CD4-positive, alpha-beta T cell treated with Interleukin-2 at 100 ng/mL for 4 hours (primary cell): ENCODE measurements at places on chromosomes 2 and 18.

GRCh38 chr2:110876167-110876999 is 144.0 kb downstream of the ACOXL start:
- peak; percentile 8 for DNase-seq

GRCh38 chr18:28820353-28820752 is 643.4 kb upstream of the CDH2 start:
- no peak for DNase-seq

DNA sequence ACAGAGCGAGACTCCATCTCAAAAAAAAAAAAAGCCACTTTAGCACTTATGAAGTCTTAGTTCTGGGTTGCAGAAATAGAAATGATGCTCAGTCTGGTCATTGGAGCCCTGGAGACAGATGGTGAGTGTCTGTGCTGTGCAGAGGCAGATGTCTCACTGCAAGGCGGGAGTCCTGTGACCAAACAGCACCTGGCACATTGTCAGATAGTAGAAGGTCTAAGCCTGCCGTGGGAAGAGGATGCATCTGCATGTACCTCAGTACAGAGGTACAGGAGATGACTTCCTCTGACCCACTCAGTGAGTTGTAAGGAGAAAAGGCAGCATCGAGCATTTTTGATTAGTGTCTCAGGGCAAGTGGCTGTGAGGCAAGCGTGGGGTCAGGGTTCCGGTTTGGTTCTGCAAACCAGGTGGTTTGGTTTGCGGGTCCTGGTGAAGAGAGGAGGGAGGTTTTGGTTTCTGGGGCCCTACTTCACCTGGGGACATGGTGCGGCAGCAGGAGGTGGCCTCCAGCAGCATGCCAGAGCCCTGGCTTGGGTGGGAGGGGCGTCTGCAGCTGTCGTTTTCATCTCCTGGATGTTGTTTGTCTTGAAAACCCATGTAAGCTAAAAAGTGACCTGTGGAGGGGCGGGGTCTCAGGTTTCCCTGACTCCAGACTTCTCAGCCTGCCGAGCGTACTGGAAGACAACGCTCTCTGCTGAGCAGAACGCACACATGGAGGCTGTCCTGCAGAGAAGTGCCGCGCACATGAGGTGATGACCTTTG is 3.8 kb downstream of the RBFA start:
- no peak for DNase-seq

DNA sequence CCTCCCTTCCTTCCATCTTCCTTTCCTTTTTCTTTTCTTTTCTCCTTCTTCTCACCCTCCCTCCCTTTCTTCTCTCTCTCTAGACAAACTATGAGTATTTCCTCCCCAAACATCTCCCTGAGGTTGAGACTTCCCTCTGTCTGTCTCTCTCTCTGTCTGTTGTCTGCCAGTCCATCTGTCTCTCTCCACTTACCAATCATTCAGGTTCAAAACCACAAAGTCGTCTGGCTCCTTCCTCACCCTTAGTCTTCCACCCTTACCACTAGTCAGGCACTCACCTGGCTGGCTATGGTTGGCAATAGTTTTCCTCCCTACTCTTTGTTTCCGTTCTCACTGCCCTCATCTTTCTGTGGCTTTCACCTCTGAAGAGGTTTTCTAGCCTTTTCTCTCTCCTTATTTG is 12.9 kb downstream of the CCL20 start:
- peak; percentile 18 for DNase-seq

GRCh38 chr2:38442643-38443541 is 65.8 kb upstream of the ATL2 start:
- DNase-seq: no peak

DNA sequence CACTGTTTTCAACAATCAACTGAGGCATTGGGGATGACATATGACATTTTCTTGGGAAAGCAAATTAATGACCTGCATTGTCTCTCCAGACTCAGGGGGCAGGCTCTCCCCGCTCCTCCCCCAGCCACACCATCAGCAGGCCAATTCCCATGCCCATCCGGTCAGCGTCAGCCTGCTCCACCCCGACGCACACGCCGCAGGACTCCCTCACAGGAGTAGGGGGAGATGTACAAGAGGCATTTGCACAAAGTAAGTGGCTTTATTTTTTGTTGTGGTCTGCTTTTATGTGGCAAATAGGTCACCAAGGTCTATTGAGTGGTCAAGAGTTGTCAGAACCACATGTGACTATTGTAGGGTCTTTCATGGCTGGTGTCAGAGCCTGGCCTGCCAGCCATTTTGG is 165.1 kb downstream of the DTNA start:
- DNase-seq: no peak

GRCh38 chr2:31066551-31066950 is 71.7 kb downstream of the GALNT14 start:
- no peak for DNase-seq

- no peak for DNase-seq
Observed at GRCh38 chr2:168571061-168571460, 115.0 kb downstream of the CERS6 start.

- DNase-seq: no peak
Observed at GRCh38 chr2:46091961-46092667, 205.1 kb upstream of the EPAS1 start.

DNA sequence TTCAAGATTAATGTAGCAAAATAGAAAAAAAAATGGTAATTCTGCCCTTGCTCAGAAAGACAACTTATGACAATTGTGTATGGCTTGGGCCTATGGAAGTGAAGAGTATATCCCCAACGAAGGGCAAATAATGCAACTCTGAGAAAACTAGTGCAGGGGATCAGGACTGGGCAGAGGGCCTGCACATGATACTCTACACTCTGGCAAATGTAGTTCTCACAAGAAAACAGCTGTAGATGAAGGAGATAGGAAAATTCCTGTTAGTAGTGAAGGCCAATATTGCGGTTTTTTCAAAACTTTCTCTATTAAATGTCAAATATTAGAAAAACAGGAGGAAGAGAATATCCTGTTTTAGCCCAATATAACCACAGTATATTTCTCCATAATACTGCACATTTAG is 77.8 kb downstream of the SCN9A start:
- DNase-seq: no peak

DNA sequence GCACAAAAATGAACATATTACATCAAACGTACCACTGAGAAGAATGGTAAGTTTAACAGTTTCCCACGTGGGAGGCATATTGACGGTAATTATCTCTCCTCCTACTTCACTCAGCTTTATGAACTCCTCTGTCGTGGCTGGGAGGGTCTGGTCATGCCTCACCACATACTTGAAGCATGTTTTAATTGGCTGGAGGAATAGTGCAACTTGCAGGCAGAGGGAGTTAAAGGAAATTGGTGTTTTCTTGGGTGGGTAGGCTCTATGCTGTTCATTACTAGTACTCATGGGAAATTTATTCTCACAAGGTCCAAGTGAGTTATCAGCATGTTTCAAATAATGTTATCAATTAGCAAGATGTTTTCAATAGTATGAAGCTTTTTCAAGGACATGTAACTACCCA is 767.0 kb downstream of the PLCL1 start:
- DNase-seq: no peak

- DNase-seq: no peak
Observed at GRCh38 chr2:126972279-126972626, 73.6 kb downstream of the TEX51 start.

GRCh38 chr2:159317392-159318088 is 31.0 kb upstream of the WDSUB1 start:
- no peak for DNase-seq

- DNase-seq: no peak
Observed at GRCh38 chr18:76274468-76275289, 220.4 kb downstream of the ZNF516 start.

DNA sequence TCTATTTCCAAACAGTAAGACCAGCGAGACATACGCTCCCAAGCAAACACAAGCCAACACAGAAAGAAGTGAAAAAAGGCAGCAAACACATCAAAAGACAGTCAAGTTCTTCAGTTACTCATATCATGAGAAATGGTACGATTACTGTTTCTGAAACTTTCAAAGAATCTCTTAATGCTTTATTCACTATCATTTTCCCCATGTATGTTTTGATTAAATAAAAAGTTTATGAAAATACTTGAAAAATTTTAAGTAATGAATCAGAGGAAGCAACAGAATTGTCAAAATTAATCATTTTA is 114.9 kb downstream of the HDAC4 start:
- DNase-seq: no peak

- no peak for DNase-seq
Observed at GRCh38 chr2:201882353-201883090, 76.2 kb downstream of the CDK15 start.

GRCh38 chr2:73892631-73893329 is at the start of gene ACTG2:
TSS of gene ACTG2 (plus strand) at chr2:73893008. CDS start at chr2:73901312, 8,304 bp downstream.
- no peak for DNase-seq

DNA sequence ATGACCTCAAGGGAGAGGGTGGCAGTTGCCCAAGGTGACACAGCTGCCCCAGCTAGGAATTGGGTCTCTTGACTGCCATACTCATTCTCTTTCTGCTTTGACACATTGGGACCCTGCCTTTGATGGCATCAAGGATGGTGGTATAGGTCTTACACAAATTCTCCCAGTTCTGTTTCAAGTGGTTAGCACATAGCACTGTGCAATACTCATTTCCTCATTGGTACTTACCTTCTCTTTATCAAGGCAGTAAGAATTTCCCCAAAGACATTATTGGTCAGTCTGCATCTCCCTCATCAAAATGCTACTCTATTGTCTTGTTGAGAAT is 35.9 kb upstream of the CCDC93 start:
- DNase-seq: no peak

DNA sequence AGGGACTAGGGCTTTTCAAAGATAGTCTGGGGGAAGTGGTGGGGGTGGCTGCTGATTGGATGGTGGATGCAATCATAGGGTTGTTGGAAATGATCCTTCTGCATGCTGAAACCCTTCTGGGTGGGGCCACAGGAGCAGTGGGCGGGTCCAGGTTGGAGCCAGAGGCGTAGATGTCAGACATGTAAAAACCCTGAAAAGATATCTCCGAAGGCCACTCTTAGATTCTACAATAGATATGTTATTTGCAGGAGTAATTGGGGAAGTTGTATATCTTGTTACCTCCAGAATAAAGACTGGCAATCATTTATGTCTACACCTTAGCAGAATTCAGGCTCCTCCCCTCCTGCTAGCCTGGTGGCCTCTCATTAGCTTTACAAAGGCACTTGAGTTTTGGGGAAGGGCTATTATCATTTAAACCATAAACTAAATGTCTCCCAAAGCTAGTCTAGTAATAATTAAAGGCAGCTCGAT is 8.2 kb upstream of the FAM98A start:
- DNase-seq: no peak

GRCh38 chr2:174020926-174021662 is 55.9 kb upstream of the SP3 start:
- DNase-seq: no peak

DNA sequence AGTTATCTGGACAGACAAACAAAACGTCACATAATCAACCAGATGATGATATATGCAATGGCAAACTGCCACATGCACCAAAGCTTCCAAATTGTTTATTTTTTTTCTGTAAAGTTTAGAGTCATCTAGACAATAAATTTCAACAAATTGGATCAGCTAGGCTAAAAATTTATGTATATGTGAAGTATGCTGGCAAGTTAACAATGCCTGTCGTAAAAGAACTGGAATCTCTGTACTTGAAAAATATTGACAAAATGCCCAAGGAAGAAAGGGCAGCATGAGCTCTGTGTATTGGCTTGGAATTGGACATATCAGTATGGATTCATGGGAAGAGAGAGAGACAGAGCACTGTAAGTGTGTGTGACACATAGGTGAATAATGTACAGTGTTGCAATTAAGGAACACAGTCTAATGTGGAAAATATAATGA is 309.8 kb downstream of the ERBB4 start:
- DNase-seq: no peak

- DNase-seq: no peak
Observed at GRCh38 chr18:41936471-41937134, 18.4 kb upstream of the PIK3C3 start.

GRCh38 chr2:111238296-111238695 is 117.6 kb downstream of the BCL2L11 start:
- DNase-seq: no peak

DNA sequence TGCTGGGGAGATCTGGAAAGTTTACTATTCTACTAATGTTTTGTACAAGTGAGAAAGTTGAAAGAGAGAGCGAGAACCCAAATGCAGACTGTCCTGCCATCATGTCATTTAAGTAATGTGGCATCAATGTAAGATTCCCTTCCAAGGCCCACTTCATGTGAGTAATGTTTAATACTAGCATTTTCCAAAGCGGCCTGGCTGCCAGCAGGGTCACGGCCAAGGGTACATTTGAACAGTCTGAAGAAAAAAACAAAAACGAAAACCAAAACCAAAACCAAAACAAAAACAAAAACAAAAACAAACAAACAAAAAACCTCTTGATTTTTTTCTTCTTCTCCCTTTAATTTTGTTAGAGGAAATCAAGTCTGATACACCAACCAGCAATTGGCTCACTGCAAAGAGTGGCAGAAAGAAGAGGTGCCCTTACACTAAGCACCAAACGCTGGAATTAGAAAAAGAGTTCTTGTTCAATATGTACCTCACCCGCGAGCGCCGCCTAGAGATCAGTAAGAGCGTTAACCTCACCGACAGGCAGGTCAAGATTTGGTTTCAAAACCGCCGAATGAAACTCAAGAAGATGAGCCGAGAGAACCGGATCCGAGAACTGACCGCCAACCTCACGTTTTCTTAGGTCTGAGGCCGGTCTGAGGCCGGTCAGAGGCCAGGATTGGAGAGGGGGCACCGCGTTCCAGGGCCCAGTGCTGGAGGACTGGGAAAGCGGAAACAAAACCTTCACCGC is 2.2 kb downstream of the HOXD10 start:
- no peak for DNase-seq

GRCh38 chr2:199977984-199978415 is 22.6 kb downstream of the MAIP1 start:
- no peak for DNase-seq

GRCh38 chr18:36623681-36624190 is 205.1 kb downstream of the TPGS2 start:
- DNase-seq: no peak

DNA sequence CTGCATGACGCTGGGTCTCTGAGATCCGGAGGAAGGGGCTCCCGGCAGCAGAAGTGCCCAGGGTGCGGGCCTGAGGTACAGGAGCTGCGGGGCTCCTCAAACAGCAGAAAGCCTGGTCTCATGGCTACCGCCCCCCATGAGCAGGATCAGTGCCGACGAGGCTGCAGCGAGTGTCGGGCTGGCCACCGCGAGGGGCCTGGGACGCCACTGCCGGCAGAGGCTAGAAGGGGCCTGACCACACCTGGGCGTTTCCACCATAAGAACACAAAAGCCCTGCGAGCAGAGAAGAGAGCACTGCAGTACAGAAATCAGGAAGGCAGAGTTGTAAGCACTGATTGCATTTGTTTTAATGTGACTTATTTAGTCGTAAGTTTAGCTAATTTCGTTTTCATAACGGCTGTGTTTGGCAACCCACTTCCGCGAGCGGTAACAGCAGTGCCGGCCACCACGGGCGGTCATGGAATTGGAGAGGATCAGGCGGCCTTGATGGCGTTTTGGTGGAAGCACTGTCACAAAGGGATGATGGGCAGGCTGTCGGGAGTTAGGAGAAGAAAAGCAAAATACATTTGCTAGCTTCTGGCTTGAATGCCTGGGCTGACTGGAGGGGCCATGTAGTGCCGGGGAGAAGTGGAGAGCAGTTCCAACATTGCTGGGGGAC is 117.4 kb downstream of the HDAC4 start:
- no peak for DNase-seq
